ENCODE measurements at places on chromosomes 5 and 9.
A peak's percentile ranks its signal among the peaks of the same experiment; 100 is the strongest.

- DNase-seq: no peak
These were observed 50.8 kb downstream of the KCNN2 start for GRCh38 chr5:114412510-114413171.

DNA sequence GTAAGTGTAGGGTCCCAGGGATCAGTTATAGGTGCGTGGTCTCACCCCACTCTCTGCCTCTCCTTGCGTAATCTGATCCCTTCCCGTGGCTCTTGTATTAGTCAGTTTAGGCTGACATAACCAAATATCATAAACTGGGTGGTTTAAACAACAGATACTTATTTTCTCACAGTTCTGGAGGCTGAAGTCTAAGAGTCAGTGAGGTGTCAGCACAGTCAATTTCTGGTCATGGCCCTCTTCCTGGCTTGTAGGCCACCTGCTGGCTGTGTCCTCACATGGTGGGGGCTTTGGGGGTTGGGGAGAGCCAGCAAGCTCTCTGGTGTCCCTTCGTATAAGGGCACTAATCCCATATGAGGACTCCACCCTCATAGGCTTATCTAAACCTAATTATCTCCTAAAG, 32.3 kb downstream of the CARTPT start:
- DNase-seq: no peak

GRCh38 chr9:38281917-38282316, 110.6 kb upstream of the ALDH1B1 start:
- DNase-seq: no peak

DNA sequence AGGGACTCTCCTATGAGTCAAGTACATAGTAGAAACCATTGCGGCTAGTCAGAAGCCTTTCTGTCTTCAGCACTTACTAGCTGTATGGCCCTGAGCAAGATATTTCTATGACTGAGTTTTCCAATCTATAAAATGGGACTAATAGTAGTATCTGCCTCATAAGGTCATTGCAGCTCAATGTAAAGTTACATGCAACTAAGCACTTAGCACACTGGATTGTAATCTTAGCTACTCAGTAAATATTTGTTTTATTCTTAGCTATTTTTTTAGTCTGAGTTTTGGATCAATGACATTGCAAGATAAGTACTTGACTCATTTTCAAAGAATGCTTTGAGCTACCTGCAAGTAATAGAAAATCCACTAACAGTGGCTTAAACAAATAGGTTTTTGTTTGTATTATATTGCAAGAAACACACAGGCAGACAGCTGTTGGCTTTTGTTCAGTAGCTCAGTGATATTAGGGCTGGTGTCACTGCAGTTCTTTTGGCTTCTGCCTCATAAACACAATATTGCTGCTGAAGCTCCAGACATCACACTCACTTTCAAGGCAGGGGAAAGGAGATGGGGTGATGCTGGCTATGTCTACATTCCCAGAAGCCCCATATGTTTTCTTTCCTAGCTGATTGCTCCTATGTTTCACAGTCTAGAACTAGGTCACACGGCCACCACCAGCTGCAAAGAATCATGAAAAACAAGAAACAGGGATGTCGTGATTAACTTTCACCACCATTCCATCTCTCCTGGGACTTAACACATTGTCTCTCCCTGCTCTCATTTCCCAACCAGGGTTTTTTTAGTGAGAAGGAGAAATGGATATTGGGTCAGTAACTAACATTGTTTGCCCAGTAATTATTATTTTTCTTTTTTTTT, 26.9 kb upstream of the FAT2 start:
- DNase-seq: no peak

- DNase-seq: no peak
These were observed 5.6 kb downstream of the C5orf24 start for GRCh38 chr5:134851307-134851923.

DNA sequence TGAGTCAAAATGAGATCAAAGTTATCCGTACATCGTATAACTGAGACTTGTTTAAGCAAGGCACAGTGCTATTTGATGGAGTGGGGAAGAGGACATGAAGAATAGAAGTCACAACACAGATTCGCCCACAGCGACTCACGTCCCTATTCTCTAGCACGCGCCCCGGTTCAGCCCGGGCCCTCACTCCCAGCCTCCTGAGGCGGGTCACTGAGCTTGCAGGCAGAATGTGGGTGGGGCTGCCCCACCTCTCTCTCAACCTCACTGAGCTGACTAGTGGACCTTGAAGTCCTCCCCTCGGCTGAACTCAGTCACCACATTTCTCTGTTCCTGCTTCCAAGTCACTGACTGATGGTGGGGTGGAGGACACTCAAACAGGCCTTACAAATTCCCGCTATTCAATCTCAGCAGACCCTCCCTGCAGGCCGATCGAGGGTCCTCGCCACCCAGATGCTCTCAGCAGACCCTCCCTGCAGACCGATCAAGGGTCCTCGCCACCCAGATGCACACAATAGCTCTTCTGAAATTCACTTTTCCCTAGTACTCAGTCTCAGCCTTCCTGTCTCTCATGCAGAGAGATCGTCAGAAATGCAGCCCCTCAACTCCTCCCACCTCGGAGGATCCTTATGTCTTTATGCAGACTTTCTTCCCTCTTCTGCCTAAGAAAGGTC, 12.9 kb downstream of the GLDC start:
- no peak for DNase-seq

- DNase-seq: no peak
These were observed 66.5 kb downstream of the LHX2 start for GRCh38 chr9:124077915-124078572.

GRCh38 chr5:53923961-53924360, 363.5 kb downstream of the NDUFS4 start:
- DNase-seq: no peak

DNA sequence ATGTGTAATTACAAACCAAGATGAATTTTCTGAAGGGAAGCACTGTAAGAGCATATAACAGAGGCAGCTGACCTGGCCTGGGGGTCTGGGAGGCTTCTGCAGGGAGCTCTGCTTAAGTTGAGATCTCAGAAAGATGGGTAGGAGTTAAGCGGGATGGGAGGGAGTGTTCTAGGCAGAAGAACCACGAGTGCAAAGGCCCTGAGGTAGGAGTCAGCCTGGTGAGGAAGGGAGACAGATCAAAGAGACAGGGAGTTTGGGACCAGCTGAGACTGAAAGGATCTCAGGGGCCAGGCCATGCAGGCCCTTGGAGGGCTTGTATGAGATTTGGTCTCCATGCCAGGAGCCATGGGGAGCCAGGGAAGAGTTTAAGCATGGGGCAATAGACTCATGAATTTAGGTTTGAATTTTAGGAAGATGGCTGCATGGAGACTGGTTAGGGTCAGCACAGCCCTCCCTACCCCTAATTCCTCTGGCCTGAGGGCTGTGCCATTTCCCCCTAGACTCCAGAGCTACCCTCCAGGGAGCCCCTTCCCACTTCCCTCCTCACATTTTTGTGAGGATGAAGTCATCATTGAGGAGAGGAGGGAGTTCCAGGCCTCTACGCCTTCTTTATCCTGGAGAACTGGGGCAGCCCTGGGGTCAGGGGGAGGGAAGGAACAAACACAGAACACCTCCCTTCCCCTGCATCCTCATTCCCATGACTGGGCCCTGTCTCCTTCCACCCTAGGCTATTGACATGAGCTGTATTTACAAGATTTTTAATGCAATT, 4.8 kb upstream of the ARAP3 start:
- no peak for DNase-seq

DNA sequence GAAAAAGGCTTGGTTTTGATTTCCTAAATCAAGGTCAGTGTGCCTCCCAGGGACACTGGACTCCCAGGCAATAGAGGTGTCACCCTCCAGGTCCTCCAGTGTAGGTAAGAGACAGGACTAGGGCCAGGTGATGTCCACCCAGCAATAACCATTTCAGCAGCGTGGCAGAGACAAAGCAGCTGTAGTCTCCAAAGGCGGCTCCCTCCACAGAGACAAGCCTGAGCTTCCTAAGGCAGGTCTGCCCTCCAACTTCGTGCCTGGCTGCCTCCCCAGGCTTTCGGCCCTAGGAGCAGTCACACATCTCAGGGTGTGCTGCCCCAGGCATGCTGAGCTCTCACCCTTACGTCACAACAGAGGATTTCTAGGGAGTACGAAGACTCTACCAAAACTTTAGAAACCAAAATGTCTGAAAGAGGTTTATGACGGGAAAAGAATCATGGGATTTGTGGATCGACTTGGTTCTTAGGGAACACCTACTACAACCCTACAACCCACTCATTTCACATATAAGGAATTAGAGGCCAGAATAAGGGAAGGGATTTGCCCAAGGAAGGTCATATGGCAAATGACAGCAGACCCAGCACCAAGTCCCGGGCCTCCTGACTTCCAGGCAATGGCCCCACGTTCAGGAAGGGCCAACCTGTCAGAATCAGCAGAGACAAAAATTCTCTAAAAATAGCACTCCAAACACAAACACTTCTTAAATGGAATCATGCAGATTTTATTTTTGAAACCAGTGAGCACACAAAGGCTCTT, 105.5 kb downstream of the KLHL3 start:
- no peak for DNase-seq

GRCh38 chr9:136273244-136273865, 27.7 kb upstream of the QSOX2 start:
- no peak for DNase-seq

DNA sequence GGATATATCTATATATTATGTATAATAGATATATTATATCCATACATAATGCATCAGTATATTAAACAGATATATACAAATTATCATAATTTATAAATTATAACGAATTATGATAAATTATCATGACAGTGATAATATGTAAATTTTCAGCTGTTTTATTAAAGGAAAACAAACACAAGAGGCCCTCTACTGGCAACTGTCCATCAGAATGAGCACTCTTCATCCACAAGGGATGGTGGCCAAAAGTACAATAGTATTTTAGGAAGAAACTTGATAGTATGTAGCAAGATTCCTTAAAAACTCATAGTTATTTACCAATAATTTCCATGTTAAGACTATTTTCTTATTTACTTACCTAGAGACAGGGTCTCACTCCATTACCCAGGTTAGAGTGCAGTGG, 113.3 kb upstream of the LPAR1 start:
- DNase-seq: no peak

GRCh38 chr9:37421914-37422288, 595 bp upstream of the GRHPR start:
- no peak for DNase-seq

- DNase-seq: no peak
These were observed 69.6 kb downstream of the SLC28A3 start for GRCh38 chr9:84270847-84271530.

DNA sequence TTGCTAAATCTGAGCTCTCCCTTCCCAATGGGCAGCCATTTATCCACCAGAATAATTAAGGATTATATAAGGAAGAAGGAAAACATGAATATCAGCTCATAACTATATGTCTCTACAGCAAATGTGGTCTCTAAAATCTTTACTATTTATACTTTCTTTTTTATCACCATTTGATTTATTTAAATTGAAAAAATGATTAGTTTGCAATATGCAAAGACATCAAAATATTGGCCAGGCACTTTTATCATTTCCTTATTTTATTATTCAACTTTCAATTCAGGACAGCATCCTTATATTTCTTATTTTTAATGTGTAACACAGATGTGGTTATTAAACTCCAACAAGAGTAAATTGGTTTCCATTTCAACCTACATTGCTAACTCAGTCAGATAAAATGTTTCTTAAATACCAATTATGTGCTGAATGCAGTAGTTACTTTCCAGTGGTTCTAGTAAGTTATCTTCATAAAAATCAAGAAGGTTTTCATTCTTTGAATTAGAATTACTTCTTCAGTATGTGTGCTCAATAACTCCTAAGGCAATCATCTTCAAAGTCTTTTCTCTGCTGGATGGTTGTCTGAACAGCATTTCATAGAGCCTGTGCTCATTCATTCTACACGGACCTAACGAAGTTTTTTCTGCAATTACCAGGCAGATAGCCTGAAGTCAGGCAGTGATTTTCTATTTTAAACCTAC, 1148.0 kb downstream of the CDH12 start:
- no peak for DNase-seq

DNA sequence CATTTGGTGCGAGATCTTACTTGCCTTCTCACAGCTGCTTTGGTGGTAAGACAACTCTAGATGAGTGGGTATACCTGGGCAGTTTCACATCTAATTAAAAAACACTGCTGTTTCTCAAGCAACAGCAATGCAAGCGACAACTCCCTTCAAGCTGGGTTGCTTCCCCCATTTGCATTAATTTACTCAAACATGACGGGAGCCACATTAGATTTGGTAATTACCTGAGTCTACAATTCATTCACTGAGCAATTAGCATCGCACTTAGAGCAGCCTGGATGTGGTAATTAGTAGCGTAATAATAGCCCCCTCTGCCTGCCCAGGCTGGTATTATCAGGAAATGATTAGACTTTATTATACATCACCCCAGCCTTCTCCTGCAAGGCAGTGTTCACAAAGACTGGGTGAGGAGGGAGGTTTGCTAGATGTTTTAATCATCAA, 73.4 kb downstream of the FBXO38 start:
- DNase-seq: no peak

DNA sequence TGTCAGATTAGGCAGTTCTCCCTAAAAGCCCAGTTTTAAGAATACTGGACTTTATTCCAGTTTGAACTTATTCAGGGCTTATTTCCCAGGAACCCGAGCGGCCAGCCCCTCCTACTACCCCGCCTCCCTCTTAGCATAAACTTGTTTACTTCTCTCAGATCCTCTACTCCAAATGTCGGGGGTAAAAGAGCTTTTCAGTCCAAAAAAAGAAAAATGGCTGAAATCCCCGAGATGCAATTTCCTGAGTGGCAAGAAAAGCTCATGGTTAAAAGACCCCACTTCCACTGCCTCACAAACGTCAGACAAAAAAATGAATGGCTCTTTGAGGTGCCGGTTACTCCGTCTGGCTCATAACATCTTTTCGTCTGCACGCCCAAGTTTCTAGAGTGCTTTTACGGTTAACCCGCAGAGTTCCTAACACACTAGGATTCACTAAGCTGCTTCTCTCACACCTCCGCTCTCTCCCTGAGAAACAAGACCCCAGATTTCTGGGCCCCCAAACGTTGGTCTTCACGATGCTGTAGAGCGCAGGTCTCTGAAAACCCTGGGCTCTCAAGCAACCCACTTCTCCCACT, 402 bp downstream of the BRD8 start:
- DNase-seq: peak; percentile 4

- DNase-seq: no peak
These were observed 36.5 kb upstream of the TENT4A start for GRCh38 chr5:6676702-6677101.

GRCh38 chr9:87584326-87584725, 86.7 kb downstream of the DAPK1 start:
- no peak for DNase-seq

- no peak for DNase-seq
These were observed 103.3 kb downstream of the ZNF354C start for GRCh38 chr5:179163236-179164155.
